HT-29 (cell line): ENCODE measurements at places on chromosomes 6 and 20.

- DNase-seq, result no peak
Measured at GRCh38 chr6:134701301-134701700, 248.6 kb downstream of the ALDH8A1 start.

DNA sequence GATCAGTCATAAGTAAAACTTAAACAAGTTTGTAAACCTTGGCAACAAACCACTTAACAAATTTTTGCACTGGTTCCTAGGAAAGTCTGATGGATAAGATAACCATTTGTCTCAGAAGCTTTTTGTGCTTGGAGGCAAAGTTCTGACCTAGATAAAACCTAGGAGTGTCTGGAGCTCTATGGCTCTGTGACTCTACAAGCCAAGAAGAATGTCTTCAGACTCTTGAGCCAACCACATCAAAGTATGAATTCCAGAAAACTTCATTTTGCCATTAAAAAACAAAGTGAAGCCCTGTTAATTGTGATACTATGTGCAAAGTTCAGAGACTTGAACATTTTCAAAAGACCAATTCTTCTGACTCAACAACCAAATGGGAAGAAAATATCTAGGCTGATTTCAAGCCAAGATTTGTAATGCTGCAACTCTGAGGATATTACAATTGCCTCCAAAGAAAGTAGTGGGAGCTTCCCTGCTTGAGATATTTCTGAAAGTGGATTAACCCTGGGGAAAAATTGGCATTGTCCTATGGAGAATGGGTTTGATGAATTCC lies 158.1 kb upstream of the FOXQ1 start:
- no peak for DNase-seq

GRCh38 chr6:135798751-135799515 lies 52.6 kb upstream of the PDE7B start:
- DNase-seq, result no peak

DNA sequence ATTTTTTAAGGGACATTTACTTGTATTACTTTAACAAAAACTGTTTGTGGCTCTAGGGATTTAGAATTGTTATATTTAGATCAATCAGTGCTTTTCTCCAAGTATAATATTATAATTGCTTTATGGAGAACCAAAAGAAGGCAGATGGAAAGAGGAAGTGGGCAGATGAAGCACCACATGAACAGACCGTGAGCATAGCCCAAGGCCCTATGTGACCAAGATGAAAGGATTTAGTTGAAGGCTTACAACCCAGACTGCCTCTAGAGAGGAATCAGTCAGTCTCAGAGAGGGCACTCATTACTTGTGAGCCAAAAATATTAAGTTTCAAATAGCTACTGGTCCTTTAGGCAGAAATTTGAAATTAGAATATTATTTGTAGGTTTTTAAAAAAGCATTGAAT lies 102.3 kb upstream of the IMPG1 start:
- no peak for DNase-seq

DNA sequence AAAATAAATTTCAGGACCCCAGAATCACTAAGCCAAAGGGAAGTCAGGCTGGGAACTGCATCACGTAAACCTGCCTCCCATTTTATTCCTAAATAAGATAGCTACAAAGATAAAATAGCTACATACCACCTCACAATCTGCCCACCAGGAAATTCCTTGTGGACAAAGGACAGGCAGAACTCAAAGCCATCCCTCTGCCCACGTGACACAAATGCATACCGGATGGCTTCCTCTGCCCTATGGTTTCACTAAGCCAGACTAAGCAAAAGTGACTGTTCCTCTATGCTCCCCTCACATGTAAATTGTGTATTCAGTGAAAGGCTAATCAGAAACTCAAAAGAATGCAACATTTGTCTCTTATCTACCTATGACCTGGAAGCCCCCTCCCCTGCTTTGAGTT lies 15.0 kb downstream of the MBOAT1 start:
- no peak for DNase-seq

DNA sequence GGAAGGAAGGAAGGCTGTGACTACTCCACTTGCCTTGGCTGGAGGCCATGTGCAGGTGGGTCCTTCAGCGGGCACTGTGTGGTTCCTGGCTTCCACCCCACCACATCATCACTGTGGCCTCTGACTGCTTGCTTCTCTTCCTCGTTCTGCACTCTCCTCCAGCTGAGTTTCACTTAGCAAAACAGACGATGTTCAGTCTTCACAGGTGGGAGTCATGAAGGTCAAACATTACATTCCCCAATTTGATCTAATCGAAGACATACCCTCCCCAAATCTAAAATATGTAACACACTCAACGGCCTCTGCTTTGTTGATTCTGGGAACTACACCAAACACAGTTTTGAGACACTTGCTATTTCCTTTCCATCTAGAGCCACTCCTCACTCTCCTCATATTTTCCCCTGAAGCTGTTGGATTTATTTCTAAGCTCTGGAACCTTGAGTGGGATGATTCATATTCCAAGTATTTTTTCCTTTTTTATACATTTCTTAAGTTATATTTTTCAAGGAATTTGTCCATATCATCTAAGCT lies 132.5 kb upstream of the FOXA2 start:
- DNase-seq, result peak; percentile 69

GRCh38 chr6:157649311-157650260 lies 173.5 kb upstream of the SNX9 start:
- DNase-seq, result no peak

DNA sequence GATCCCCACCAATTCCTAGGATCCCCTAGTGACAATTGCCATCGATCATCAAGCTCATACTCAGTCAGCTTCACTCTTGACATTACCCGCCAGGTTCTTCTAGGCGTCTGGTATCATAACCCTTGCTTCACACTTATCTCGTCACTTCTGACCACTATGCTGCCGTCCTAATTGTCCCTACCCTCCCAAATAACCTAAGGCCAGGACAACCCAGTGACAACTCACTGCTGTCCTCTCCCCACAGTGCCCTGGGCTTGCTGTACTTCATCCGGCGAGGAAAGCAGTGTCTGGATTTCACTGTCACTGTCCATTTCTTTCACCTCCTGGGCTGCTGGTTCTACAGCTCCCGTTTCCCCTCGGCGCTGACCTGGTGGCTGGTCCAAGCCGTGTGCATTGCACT lies 3.7 kb downstream of the SYS1 start:
- no peak for DNase-seq

DNA sequence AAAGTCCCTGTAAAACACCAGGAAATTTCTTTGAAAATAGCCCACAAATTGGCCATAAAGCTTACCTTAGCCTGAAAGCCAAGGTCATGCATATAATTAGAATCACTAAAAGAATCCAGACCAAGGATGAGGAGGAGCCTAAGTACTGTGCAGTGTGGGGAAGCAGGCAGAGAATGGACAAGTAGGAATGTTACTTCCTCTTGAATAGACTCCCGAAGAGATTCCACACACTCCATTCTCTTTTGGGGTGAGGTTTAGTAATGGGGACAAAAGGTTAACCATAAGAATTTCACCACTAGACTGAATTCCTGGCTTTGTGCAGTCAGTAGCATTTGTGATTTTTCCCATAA lies 27.5 kb upstream of the MARCKS start:
- no peak for DNase-seq

DNA sequence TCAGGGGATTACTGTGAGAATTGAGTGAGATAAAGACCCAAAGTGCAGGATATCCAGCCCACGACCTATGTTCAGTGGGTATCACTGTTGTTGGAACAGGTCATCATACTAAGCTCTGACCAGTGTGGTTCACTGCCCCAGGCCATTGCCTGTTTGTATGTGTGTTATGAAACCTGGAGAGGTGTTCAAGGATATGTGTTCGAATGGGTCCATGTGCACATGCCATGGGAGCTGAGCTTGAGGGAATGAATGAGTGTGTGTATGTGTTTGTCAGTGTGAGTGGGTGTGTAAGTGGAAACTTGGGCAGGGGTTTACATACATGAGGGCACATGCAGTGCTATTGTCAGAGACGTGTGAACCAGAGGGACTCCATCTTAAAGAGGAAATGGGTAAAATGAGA lies 17.7 kb upstream of the AHCY start:
- DNase-seq, result no peak

GRCh38 chr6:14474816-14475215 lies 357.2 kb downstream of the CD83 start:
- DNase-seq, result no peak

GRCh38 chr6:141562851-141563763 lies 569.6 kb upstream of the GJE1 start:
- peak; percentile 88 for DNase-seq

DNA sequence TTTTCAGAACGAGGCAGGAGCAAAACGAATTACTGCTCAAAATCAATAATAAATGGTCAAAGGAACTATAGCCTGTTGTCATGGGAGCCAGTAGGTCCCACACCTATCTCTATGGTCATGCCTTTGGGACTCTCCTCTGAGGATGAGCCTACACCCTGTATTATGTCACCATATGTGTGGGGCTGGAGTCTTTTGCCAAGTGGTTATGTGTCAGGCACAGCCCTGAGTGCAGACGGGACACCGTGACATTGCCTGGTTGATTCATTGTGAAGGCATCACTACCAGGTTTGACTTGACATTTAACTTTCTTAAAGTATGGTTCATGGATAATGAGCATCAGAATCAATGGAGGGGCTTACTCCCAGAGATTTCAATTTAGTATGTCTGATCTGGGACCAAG lies 23.6 kb downstream of the BMP6 start:
- DNase-seq, result no peak

DNA sequence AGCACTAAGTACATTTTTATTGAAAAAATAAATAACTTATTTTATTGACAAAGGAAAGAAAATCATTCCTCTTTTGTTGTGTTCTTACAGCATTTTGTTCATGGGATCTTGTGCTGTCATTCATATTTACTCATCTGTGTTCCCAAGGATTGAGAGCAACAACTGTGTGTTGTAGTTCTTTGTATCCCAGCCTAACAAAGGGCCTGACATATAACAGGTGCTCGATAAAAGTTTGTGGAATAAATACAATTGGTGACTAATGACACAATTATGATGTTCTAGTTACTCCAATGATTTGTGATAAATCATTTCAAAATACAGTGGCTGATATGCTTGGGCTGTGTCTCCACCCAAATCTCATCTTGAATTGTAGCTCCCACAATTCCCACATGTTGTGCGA lies 7.9 kb upstream of the OGFRL1 start:
- DNase-seq, result no peak

DNA sequence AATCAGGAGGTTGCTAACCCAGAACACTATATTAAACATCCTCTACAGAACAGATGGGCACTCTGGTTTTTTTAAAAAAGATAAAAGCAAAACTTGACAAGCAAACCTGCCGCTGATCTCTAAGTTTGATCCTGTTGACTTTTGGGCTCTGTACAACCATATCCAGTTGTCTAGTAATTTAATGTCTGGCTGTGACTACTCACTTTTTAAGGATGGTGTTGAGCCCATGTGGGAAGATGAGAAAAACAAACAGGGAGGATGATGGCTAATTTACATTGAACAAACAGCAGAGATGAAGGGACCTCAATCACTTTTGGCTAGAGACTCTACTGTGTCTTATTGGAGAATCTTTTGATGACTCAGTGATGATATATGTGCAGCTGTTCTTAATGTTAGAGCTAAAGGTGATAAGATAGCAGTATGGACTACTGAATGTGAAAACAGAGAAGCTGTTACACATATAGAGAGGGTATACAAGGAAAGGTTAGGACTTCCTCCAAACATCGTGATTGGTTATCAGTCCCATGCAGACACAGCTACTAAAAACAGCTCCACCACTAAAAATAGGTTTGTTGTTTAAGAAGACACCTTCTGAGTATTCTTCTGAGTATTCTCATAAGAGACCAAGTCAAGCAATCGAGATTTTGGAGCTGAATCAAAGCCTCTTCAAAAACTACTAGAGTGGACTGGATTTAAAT lies 201.2 kb upstream of the SHLD1 start:
- DNase-seq, result no peak

- peak; percentile 30 for DNase-seq
Measured at GRCh38 chr20:63544241-63544957, 3.1 kb downstream of the SRMS start.

- DNase-seq, result no peak
Measured at GRCh38 chr20:38905375-38905774, 20.8 kb upstream of the FAM83D start.

GRCh38 chr6:24752503-24752902 lies 22.2 kb upstream of the GMNN start:
- DNase-seq, result no peak

DNA sequence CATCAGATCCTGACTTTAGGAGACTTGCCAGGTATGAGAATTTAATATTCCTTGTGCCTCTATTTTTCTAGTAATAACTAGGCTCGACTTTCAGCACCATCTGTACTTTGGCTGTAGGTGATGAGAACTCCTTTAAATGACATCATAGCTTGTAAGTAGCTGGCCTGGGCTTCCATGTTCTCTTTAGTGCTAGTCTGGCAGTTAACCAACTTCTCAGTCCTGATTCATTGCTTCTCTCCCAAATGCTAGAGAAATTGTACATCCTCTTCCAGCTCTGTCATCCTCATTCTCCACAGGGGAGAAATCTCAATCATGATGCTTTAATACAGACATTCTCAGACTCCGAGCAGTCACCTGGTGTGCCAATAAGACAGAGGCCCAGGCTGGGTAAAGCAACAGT lies 143.5 kb upstream of the MOCS1 start:
- DNase-seq, result no peak

GRCh38 chr6:101926149-101926925 lies 532.8 kb downstream of the GRIK2 start:
- DNase-seq, result no peak

- no peak for DNase-seq
Measured at GRCh38 chr20:2838847-2839671, 1.4 kb downstream of the PCED1A start.

GRCh38 chr6:137894779-137895385 lies 27.8 kb downstream of the TNFAIP3 start:
- no peak for DNase-seq

GRCh38 chr6:51542475-51542874 lies 544.9 kb downstream of the PKHD1 start:
- DNase-seq, result no peak

GRCh38 chr6:147586044-147586443 lies 77.6 kb downstream of the SAMD5 start:
- DNase-seq, result no peak

- no peak for DNase-seq
Measured at GRCh38 chr6:5028921-5029320, 25.1 kb upstream of the RPP40 start.

DNA sequence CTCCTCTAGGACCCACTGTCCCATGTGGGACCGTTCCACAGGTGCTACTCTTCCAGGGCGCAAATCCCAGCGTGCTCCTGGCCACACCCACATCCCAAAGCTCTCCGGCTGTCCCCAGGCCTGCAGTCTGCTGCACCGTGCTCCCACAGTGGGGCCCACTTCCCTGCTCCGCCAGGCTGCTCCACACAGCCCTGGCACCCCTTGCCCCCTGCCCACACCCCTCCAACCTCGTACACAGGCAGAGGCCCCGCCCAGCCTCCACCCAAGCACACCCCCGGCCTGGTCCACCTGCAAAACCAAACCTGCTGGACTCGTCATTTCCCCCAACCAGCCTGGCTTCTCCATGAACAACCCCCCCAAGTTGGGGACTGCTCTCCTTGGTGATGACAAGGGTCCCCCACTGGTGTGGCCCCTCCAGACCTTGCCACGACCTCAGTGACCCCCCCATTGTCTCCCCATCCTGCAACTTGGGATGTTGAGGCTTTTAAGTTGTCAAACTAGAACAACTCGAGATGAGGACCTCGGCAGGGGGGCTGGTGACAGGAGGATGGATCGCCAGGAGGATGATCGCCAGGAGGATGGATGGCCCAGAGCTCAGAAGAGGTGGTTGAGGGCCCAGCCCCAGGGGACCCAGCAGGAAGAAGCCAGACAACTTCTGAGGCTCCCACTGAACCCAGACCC lies 27.1 kb downstream of the YTHDF1 start:
- DNase-seq, result no peak
